ENCODE measurements at places on chromosomes 6 and 20. TPM values are rescaled to one million over a fixed set of nuclear protein-coding genes. Genes with fewer than 3 reads are reported as not detected.

Gene STMND1
- 1.2 TPM for polyA plus RNA-seq

Gene ZNF391
- polyA plus RNA-seq = 20.4 TPM

Gene KIF25
- 10.9 TPM for polyA plus RNA-seq

Gene WFDC10B
- polyA plus RNA-seq = not detected

Gene PHACTR1
- polyA plus RNA-seq = 16.5 TPM

Gene FAM184A
- 89.6 TPM for polyA plus RNA-seq

Gene PPP1R14C
- polyA plus RNA-seq = 18.2 TPM

Gene HTR1E
- 0.32 TPM for polyA plus RNA-seq

Gene PRR18
- 0.52 TPM for polyA plus RNA-seq

Gene ENPP4
- 14.6 TPM for polyA plus RNA-seq

DNA sequence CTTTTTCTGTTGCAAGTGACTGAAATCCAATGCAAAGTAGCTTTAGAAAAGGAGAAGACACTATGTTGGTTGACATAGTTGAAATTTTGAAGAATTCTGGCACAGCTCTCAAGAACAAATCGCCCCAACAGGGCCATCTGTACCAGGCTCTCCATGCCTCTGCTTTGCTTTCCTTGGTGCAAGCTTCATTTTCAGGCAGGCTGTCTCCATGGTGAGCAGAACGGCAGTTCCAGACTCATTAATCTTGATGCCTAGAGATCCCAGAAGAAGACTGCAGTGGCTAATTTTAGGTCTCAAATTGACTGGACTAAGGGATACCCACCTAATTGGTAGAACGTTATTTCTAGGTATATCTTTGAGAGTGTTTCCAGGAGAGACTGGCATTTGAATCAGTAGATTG is 950.7 kb upstream of the FLRT3 start:
- no peak for DNase-seq

DNA sequence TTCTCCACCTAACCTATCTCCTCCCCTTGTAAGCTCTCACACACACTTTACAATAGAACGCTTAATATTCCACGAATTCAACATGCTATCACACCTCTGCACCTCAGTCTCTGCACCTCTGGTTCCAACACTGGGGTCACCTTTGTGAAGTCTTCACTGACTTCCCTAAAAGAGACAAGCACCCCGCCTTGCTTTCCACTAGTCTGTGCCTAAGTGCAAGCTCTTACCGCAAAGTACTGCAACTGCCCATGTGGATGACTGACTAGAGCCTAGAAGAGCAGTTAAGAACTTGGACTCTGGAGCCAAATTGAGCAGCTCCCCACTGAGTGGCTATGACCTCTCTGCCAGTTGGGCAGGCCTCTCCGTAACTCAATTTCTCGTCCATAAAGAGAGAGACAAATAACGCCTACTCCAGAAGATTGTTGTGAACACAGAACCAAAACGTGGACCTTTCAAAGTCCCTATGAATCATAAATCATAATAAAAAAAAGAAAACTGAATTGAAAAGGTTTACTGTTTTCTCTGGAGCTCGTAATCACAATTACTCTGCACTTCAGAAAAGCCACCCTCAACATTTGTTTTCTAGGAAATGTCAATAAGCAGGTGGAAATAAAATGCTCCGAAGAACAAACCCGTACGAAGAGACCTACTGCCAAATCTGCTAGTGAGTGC is 1.2 kb downstream of the IFNGR1 start:
- DNase-seq = no peak

DNA sequence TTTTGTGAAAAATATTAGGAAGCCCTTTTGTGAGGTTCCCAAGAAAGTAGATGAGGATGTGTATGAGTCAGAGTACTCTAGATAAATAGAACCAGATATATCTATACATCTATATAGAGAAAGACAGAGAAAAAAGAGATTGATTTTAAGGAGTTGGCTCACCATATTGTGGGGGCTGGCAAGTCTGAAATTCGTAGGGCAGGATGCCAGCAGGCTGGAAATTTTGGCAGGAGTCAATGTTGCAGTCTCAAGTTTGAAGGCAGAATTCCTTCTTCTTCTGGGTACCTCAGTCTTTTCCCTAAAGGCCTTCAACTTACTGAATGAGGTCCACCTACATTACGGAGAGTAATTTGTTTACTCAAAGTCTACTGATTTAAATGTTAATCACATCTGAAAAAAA is 65.3 kb upstream of the SAMD3 start:
- DNase-seq = no peak

DNA sequence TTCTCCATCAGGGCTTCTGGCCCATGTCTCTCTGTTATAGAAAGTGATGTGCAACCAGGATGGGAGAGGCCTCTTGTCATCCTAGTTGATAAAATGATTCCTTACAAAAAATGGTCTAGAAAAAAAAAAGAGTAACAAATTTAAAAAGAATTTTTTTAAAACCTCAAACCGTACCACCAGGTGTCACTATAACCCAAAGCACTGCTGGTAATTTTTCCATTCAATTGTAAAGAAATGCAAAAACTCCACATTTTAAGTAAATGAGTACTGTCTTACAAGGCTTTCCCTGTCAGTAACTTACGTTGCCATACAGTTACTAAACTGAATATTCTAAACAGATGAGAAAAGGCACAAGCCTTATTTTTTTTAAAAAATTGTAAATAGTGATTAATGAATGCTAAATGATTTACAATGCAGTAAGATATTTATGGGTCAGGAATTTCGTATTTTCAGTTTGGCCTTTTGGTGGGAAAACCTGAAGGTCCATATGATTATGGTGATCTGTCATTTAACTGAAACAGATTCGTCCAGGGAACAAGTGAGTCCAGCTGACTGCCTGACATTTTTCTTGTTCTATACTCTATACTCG is 95.4 kb downstream of the OGFRL1 start:
- DNase-seq = peak; percentile 45

- no peak for DNase-seq
These were observed 31.7 kb downstream of the REPS1 start for GRCh38 chr6:138956244-138956924.

GRCh38 chr6:149190224-149190831 is 127.2 kb upstream of the TAB2 start:
- no peak for DNase-seq

GRCh38 chr20:37179683-37180524 is 556 bp upstream of the MROH8 start:
- no peak for DNase-seq

DNA sequence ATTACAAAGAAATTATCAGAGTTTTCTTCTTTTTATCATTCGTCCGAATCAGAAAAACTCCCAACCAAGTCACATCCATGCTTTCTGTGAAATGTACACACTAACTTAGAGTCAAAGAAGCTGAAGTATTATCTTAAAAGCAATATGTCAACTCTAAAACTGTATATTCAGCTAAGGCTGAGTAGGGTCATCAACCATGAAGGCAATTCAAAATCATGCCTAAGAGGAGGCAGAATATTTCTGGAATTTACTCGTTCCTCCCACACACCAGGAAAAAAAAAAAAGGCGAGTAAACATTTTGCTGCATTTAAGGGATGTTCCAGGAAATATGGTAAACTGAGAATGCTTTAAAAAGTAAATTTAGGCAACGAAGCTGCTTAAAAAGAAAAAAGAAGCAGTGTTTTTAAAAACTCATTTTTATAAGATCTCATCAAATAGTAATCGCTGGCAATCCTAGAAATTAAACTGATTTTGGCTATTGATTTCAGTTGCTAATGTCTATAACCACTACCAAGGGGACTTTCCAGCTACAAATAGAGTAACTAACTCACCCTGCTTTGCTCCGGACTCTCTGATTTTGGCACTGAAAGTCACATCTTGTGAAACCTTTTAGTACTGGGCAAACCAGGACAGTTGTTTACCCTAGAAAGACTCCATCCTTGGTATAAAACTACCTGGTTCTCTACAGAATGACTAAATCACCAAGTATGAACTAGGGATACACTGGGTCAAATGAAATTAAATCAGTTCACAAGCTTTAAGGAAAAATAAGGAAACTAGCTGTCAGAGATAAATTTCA is 82.8 kb downstream of the MBOAT1 start:
- no peak for DNase-seq

- no peak for DNase-seq
These were observed 188.1 kb upstream of the PMEPA1 start for GRCh38 chr20:57897891-57898290.

GRCh38 chr20:46709459-46710152 is at the start of gene SLC2A10:
Gene SLC2A10 (plus strand): TSS chr20:46709649. CDS start chr20:46709737, 88 bp downstream.
- DNase-seq = peak; percentile 74

DNA sequence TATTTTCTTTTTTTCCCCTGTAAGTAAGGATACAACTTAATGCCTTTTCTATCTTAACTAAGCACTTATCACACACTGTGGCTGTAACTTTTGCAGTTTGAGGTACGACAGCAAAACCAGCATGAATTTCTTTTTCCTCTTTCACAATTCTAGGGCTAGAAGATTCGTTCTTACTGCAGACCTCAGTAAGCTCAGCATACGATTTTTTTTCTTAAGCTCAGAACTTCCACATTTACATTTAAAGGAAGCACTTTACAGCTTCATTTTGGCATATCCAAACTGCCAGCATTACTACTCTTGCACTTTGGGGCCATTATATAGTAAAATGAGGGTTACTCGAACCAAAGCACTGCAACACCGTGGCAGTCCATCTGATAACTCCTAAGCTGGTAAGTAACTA is 889 bp upstream of the CHMP4B start:
- no peak for DNase-seq

DNA sequence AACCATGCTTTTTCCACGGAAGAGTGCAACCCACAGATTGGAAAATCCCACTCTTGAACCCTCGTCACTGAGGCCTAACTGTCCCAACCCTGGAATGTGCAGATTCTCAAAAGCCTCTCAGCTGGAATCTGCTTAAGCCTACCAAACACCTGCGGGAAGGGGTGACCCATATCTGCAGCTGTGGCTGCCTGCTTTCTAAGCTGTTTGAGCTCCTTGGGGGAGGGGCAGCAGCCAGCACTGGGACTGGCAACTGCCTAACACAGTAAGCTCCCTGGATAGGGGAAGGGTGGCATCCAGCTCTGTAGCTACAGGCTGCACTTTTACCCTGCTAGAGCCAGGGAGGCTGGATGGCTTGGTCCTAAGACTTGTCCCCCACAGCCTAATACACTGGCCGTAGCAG is 579.6 kb downstream of the COL12A1 start:
- DNase-seq = no peak

DNA sequence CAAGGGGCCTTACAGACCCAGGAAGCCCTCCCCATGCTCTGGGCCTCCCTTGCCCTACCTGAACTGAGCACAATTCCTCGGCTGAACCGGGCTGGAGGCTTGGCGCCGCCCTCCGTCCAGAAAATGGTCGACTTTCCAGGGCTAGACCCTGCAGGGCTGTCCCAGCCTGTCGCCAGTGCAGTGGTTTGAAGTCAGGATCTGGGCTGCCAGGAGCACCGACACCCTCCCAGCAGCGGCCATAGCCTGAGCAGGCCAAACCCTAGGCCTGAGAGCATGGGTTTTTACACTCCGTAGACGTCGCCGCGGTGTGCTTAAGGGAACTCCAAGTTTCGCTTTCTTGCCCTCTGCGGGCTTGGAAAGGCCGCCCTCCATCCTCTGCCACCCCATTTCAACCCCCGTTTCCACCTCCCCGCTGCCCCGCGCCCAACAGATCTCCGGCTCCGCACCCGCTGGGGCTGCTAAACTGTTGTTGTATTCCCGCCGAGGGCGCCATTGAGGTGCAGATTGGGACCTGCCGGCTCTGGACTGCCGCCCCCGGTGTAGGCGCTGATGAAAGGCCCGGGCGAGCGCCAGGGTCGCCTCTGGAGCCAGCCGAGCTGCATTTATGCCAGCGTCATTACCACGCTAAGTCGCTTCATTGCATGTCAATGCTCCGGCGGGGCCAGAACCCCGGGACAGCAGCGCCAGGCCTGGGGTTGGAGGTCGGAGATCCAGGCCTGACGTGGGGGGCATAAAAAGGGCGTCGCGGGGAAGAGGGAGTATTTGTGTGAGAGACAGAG is 2.2 kb upstream of the TFAP2A start:
- no peak for DNase-seq

GRCh38 chr20:7199861-7200260 is 432.4 kb downstream of the BMP2 start:
- DNase-seq = no peak

DNA sequence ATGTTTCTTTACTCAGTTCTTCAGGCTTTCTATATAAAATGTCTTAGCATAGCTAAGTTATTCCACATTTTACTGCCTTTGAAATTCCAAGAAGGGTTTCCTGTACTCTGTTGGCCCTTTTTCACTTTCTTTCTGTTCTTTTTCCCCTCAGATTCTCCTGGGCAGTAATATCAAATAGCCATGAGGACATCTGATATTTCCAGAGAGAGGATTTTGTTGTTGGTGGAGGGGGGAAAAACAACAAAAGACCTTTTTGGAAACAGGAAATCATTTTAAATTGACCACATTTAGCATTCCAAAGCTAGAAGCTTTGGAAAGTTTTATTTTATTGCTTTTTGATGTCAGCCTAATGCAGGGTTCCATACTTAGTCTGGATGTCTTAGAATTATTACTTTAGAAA is 445.4 kb downstream of the GJA1 start:
- no peak for DNase-seq

DNA sequence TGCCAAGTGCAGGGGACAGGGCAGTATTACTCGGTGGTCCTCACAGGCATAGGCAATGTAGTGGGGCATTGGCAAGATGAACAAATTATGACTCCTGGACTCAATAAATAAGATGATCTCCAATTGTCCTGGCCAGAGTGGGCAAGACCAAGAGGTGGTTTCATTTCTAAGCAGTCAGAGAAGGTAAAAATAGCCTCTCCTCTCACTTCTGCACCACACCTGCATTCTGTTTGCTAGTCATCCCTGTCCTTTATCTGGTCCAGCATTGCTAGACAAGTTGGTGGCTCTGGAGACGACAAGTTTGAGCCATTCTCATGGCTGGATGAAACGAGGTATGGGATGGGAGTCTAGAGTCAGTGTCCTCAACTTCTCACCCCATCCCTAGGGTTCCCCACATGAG is 83.0 kb downstream of the BANF2 start:
- no peak for DNase-seq

Data from right lung (tissue), 10 donors.